ENCODE measurements at places on chromosomes 12 and 14.

GRCh38 chr12:6547987-6548386 is 7.9 kb downstream of the IFFO1 start:
- peaks cover 21% of the 10 kb centered on the region for H3K4me1 ChIP-seq
- no peak overlapping the region for H3K4me3 ChIP-seq
- H3K27ac ChIP-seq: no peak overlapping the region
- H3K27me3 ChIP-seq: peaks cover 17% of the 10 kb centered on the region

GRCh38 chr12:78447373-78447772 is 417.2 kb upstream of the SYT1 start:
- H3K27ac ChIP-seq: no peak overlapping the region
- no peak overlapping the region for H3K4me3 ChIP-seq
- no peak for DNase-seq
- H3K27me3 ChIP-seq: peaks cover 2% of the 10 kb centered on the region
- no peaks in the 10 kb centered on the region for H3K36me3 ChIP-seq

DNA sequence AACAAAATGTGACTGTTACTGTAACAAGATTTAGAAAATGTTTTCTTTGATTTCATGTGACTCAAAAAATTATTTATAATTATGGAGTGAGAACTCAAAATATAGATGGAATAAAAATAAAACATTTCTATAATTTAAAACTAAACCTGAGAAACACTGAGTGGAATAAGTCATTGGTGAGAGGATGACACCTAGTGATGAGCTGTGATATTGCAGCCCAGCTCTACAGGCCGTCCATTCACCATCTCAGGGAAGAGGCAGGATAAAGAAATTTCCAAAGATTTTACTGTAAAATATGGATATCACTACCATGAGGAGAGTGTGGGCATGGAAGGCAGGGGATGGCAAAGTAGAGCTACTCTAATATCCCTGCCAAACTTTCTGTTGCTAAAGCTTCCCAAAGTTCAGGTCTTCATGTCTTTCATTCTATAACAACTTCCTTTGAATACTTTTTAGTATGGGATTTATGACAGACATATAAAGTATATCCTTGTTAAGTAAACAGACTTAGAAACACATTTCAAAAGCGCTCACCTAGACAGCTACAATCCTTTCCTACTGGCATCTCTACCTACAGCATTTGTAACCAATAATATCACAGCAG is 308.0 kb downstream of the ITPR2 start:
- peaks cover 14% of the 10 kb centered on the region for H3K4me1 ChIP-seq
- DNase-seq: peak; percentile 19
- H3K27me3 ChIP-seq: peaks cover 2% of the 10 kb centered on the region
- H3K4me3 ChIP-seq: no peak overlapping the region
- H3K27ac ChIP-seq: no peak overlapping the region

GRCh38 chr12:52027085-52027843 is 20.5 kb downstream of the TAMALIN start:
- DNase-seq: peak; percentile 61
- no peaks in the 10 kb centered on the region for H3K36me3 ChIP-seq
- H3K4me3 ChIP-seq: no peak overlapping the region
- H3K27me3 ChIP-seq: peaks cover 7% of the 10 kb centered on the region
- no peak overlapping the region for H3K27ac ChIP-seq
- H3K4me1 ChIP-seq: peaks cover 20% of the 10 kb centered on the region

DNA sequence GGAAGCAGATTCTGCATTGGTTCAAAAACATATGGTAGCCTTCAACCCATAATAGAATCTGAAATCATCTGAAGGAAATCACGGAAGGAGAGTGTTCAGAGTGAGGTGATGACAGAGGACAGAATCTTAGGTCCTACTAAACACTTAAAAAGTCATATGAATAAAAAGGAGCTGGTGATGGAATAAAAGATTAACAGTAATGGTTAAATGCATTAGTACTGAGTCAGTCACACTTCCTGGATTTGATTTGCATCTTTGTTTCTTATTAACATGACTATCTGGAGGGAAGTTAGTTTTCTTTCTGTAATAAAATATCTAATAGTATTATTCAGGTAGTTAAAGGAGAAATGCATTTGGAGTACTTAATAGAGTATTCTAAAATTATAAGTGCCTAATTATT is 296.3 kb upstream of the ATXN7L3B start:
- H3K27ac ChIP-seq: no peak overlapping the region
- H3K4me3 ChIP-seq: no peak overlapping the region
- DNase-seq: no peak
- no peaks in the 10 kb centered on the region for H3K27me3 ChIP-seq

Measured in glutamatergic neuron (in vitro differentiated cells).